ENCODE measurements at places on chromosomes 2 and 18. TPM values are rescaled to one million over a fixed set of nuclear protein-coding genes. Genes with fewer than 3 reads are reported as not detected.

The SLC30A3 gene
- total RNA-seq = 2.2 TPM

The TMEM182 gene
- 44.4 TPM for total RNA-seq

The TBR1 gene
- 0.29 TPM for total RNA-seq

The UGT1A1 gene
- total RNA-seq = 0.18 TPM

The MRPL19 gene
- total RNA-seq = 71.9 TPM

The SLC5A7 gene
- total RNA-seq = 0.53 TPM

The SCTR gene
- total RNA-seq = 3.7 TPM

The CPO gene
- not detected for total RNA-seq

The EFHD1 gene
- total RNA-seq = 30.4 TPM

The TDRD15 gene
- 0.06 TPM for total RNA-seq

The GALNT13 gene
- 1.1 TPM for total RNA-seq

The ANKRD30B gene
- not detected for total RNA-seq

The CAPN14 gene
- 0.12 TPM for total RNA-seq

The BUB1 gene
- 20.3 TPM for total RNA-seq

The FOXI3 gene
- total RNA-seq = 0.06 TPM

The STAMBP gene
- total RNA-seq = 20.3 TPM

The MRPS9 gene
- 18.5 TPM for total RNA-seq

The UBXN4 gene
- 68.8 TPM for total RNA-seq

The MYO7B gene
- 21.7 TPM for total RNA-seq

The LRATD1 gene
- 18.8 TPM for total RNA-seq

The LCT gene
- total RNA-seq = 0.06 TPM

The AFF3 gene
- 52.7 TPM for total RNA-seq

The OXER1 gene
- 8.1 TPM for total RNA-seq

The PCARE gene
- total RNA-seq = 0.18 TPM

The MEP1B gene
- not detected for total RNA-seq

The CAVIN2 gene
- total RNA-seq = 51.9 TPM

The LRP2 gene
- total RNA-seq = 203 TPM

The CYRIA gene
- total RNA-seq = 3.7 TPM

The PLEK gene
- 7.6 TPM for total RNA-seq

The TXNDC9 gene
- total RNA-seq = 24.6 TPM

The CLEC4F gene
- not detected for total RNA-seq

The KRTCAP3 gene
- 1.1 TPM for total RNA-seq

The CNRIP1 gene
- total RNA-seq = 22.1 TPM

The ADRA2B gene
- 4.6 TPM for total RNA-seq

The C2orf80 gene
- not detected for total RNA-seq

The PPP3R1 gene
- total RNA-seq = 43.0 TPM

The HS6ST1 gene
- 115 TPM for total RNA-seq

The RAX gene
- not detected for total RNA-seq

The SPEG gene
- 39.6 TPM for total RNA-seq

The GREB1L gene
- total RNA-seq = 9.3 TPM

The NETO1 gene
- 0.29 TPM for total RNA-seq

The GAL3ST2 gene
- 0.82 TPM for total RNA-seq

The RAMP1 gene
- total RNA-seq = 26.7 TPM
